ENCODE measurements at places on chromosomes 1 and 21.
A peak's percentile ranks its signal among the peaks of the same experiment; 100 is the strongest.

- DNase-seq, result no peak
Observed at GRCh38 chr21:37915941-37916309, 332 bp downstream of the KCNJ6 start.

- no peak for DNase-seq
Observed at GRCh38 chr1:3827813-3828307, 29.2 kb downstream of the CEP104 start.

GRCh38 chr1:111958851-111959250, 30.6 kb downstream of the KCND3 start:
- no peak for DNase-seq

DNA sequence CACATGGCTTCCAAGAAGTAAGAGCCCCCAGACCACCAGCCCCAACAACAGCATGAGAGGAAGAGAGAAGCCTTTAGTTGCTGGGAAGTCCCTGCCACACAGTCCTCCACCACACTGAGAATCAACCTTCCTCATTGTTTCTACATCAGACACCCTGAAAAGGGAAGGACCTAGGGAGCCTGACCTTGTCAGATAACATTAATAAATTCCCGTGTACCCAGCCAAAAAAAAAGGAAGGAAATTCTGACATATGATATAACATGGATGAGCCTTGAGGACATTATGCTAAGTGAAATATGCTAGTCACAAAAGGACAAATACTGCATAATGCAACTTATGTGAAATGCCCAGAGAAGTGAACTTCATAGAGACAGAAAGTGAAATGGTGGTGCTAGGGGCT, 65.6 kb upstream of the ARHGAP29 start:
- DNase-seq, result no peak

DNA sequence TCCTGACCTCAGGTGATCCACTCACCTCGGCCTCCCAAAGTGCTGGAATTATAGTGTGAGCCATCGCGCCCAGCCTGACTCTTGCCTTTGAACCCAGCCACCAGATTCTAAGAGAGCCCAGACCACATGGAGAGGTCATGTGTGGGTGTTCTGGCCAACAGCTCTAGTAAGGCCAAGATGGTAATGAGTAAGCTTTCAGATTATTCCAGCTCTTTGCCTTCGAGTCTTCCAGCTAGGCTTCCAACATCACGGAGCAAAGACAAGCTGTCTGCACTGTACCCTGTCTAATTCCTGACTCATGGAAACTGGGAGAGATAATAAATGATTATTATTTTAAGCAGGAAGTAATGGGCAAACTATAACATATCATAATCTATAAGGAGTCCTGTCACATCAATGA, 14.8 kb upstream of the ZFP69B start:
- no peak for DNase-seq

GRCh38 chr1:47991673-47992072, 5.5 kb downstream of the TRABD2B start:
- DNase-seq, result no peak

GRCh38 chr1:225852413-225853124, 29.6 kb downstream of the TMEM63A start:
- no peak for DNase-seq

- no peak for DNase-seq
Observed at GRCh38 chr1:33420870-33421775, 9.8 kb downstream of the PHC2 start.

DNA sequence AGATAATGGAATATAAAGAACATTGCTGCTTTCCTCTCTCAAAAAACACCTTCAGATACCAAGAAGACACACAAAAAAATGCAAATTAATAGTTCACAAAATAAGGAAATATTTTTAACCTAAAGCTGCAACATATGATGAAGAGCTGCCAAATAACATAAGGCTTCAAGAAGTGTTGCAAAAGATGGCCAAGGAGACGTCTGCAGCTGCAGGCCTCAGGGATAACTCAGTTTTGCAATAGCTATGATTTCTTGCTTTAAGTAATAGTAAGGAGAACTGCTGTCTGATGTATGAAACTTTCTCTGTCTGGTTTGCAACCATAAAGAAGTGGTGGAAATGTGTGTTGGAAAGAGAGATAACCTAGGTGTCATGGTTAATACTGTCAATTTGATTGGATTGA, 1237.5 kb downstream of the MRPL39 start:
- no peak for DNase-seq

- DNase-seq, result peak; percentile 68
Observed at GRCh38 chr1:21334214-21335087, 44.2 kb upstream of the ECE1 start.

- DNase-seq, result no peak
Observed at GRCh38 chr1:241045659-241046058, 311.3 kb downstream of the RGS7 start.

- no peak for DNase-seq
Observed at GRCh38 chr1:43250351-43250761, 19.4 kb upstream of the TMEM125 start.

DNA sequence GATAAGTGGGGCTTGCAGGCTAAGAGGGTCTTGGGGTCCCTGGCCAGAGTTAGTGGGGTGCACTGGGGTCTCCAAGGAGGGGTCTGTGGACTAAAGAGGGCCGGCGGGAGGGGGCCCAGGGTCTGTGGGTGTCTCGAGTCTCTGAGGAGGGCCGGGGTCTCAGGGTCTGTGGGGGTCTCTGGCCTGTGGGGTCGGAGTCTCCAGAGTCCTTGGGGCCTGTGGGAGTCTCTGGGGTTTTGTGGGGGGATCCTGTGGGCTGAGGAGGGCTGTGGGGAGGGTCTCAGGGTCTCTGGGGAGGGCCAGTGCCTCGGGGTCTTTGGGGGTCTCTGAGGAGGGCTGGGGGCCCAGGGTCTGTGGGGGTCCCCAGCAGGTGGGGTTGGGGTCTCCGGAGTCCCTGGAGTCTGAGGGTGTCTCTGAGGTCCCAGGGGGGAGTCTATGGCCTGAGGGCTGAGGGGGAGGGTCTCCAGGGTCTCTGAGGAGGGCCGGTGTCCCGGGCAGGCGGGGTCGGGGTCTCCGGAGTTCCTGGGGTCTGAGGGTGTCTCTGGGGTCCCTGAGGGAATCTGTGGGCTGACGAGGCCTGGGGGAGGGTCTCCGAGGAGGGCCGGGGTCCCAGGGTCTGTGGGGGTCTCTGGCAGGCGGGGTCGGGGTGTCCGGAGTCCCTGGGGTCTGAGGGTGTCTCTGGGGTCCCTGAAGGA, 628 bp upstream of the PLEKHM2 start:
- DNase-seq, result no peak

GRCh38 chr1:193285641-193286040, 99.2 kb upstream of the B3GALT2 start:
- no peak for DNase-seq

GRCh38 chr1:175136246-175136645, 56.3 kb downstream of the KIAA0040 start:
- no peak for DNase-seq

DNA sequence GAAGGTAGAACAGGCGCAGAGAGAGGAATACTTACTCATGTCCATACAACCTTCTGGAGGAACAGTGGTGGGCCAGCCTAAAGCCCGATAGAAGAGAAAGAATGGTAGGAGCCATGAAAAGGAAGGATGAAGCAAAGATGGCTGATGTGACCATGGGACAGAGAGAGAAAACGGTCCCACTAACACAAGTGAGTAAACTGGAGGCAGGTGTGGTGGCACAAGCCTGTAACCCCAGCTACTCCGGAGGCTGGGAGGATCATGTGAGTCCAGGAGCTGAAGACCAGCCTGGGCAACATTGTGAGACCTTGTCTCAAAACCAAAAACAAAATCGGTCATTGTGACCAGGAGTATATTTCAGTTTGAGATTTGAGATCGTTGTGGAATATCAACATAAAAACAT, 49.4 kb downstream of the C1orf198 start:
- no peak for DNase-seq

- DNase-seq, result no peak
Observed at GRCh38 chr1:147099192-147099591, 73.1 kb downstream of the PRKAB2 start.

DNA sequence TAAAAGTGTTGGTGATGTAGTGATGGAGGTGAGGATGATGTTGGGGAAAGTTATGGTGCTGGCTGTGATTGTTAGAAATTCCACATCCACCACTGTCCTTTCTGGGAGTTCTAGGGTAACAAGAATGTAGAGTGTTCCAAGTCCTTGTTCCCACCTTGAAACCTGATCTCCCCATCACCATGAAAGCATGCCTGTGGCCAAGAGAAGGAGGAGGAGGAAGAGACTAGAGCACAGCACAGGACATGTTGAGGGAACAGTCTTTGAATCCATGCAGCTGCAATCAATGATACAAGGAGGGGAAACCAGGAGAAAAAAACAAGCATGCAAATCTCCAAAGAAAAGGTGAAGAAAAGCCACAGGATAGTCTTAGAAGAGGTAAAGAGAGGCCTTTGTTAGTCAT, 45.9 kb upstream of the ARTN start:
- no peak for DNase-seq

DNA sequence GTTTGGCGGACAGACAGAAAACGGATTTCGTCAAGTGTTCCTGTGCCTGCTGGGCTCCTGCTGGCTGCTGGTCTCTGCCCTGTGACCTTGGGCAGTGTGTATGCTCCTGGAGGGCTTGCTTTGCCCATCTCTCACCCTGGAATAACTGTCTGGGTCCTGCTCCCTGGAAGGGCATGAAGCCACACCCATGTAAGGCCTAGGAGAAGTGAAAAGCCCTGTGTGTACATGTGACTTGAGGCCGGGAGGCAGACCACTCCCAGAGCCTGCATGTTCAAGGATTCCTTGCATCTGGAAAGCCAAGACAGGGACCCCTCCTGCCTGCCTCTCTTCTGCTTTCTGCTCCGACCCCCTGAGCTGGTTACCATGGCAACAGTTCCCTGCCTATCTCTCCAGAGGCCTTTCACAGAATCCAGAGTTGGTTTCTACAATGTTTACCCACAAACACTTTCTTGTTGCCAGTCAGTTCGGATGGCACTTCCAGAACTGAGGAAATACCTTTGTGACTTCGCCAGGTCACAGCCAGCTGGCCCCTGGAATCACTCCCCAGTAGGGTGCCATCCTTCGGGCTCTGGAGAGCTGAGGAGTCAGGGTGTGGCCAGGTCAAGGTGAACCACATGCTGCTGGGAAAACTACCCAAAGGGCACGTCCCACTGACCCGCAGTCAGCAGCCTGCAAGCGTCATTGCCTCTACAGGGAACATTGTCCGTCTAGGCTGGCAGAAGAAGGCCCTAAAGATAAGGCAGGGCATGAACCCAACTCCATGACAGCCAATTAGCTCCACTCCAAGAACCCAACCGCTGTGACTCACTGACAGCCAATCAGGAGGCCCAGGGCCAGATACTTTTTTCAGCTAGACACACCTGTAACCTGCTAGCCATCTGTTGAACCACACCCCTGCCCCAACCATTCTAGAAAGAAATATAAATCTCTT, 14.7 kb upstream of the GPR37L1 start:
- DNase-seq, result peak; percentile 77

All from Calu3 (cell line).